ENCODE measurements at places on chromosomes 12 and 14.

GRCh38 chr12:121712190-121712460 lies 427 bp upstream of the TMEM120B start:
- DNase-seq: no peak

GRCh38 chr12:86249851-86250250 lies 6.3 kb downstream of the MGAT4C start:
- DNase-seq: no peak

DNA sequence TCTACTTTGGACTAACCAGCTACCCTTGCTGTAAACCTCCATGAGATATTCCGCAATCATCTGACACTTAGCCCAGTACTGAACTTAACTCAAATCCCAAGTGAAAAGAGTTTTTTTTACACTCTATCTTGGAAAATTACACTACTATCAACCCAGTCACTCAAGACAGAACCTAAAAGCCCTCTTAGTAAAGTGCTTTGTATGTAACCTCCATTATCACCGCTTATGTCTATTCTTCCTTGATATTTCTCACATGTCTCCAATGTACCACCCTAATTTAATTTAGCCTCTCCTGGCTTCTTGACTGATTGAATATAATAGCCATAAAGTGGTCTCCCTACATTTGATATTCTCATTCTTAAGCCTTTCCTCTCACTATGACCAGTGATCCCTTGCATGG lies 168.8 kb upstream of the SYT1 start:
- DNase-seq: no peak

GRCh38 chr14:103932791-103933490 lies 4.7 kb downstream of the TDRD9 start:
- no peak for DNase-seq

- DNase-seq: no peak
Observed at GRCh38 chr12:1126091-1126490, 135.1 kb downstream of the ERC1 start.

- no peak for DNase-seq
Observed at GRCh38 chr14:105355850-105356604, 41.5 kb downstream of the PACS2 start.

- DNase-seq: peak; percentile 79
Observed at GRCh38 chr12:111413442-111414086, 7.8 kb downstream of the SH2B3 start.

- peak; percentile 58 for DNase-seq
Observed at GRCh38 chr12:132162508-132163031, 18.3 kb downstream of the NOC4L start.

DNA sequence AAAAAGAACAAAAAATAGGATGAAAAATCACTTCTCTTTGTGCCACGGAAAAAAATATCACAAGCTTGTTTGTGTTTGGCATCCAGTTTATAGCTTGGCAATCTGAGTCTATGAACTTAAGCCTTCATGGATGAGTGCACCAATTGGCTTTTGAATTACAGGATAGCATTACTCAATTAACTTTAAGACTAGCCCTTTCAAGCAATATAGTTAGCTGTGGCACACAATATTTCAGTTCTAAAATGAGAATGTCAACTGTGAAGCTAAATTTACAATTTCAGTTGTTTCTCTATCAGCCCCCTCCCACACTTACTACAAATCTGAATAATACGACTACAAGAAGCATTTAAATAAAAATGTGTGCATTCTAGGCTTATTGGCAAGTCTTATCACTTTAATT lies 8.3 kb downstream of the RERG start:
- no peak for DNase-seq

GRCh38 chr12:48973941-48974673 lies 2.6 kb upstream of the WNT10B start:
- no peak for DNase-seq

GRCh38 chr14:74248017-74248416 lies 8.8 kb downstream of the VSX2 start:
- DNase-seq: no peak

- DNase-seq: no peak
Observed at GRCh38 chr12:123150275-123150743, 581 bp downstream of the PITPNM2 start.

GRCh38 chr12:46342562-46343033 lies 30.0 kb downstream of the SLC38A2 start:
- no peak for DNase-seq

- peak; percentile 65 for DNase-seq
Observed at GRCh38 chr14:76203086-76204001, 51.6 kb downstream of the GPATCH2L start.

DNA sequence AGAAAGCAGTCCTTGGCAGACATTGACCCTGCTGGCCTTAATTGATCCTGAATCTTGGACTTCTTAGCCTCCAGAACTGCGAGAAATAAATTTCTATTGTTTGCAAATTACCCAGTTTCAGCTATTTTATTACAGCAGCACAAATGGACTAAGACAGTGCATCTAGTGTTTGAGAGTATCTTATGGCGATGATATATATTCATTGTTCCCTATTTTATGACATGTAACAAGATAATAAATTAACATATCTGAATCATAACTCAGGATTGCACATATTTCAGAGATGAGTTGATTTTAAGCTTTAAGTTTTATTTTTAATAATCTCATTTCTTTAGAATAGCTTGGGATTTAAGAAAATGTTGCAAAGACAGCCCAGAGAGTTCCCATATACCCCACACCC lies 167.4 kb upstream of the FOXG1 start:
- no peak for DNase-seq

- DNase-seq: no peak
Observed at GRCh38 chr12:63893170-63893569, 48.7 kb downstream of the SRGAP1 start.

DNA sequence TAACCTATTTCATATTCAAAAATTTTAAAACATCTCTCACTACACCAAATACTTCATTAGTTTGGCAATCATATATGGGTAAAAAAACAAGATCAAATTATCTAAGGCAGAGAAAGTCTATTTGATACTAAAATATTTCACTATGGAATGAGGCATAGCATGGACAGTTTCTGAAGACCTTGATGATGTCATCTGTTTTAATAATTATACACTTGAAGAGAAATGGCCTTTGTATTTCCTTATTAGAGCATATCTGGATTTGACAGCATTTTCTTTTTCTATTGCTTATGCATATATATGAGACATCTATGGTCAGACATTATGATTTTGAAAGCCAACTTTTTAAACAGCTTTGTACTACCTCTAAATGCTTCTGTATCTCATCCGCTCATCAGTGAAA lies 88.6 kb downstream of the DDHD1 start:
- DNase-seq: no peak

DNA sequence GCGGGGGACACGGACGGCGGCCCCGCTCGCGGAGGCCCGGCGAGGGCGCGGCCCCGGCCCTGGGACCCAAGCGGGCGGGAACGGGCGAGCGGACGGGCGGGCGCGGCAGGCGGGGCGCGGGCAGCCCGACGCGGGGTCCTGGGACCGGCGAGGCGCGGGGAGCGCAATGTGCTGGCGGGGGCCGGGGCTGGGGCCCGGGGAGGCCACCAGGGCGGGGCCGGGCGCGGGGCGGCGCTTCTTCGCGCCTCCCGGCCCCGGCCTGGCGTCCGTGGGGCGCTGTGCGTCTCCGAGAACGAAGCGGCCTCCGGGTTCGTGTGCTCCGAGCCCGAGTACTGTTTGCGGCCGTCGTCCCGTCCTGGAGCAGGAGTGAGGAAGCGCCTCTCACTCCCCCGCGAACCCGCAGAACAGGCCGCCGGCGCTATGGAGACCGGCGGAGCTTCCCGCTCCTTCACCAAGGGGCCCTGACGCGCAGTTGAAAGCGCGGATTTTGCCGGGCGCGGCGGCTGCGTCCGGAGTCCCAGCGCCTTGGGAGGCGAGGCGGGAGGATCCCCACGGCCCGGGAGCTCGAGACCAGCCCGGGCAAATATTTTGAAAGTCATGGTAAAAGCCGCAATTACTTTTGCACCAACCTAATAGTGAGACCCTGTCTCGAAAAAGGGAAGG lies 420 bp upstream of the ANKLE2 start:
- DNase-seq: peak; percentile 53

DNA sequence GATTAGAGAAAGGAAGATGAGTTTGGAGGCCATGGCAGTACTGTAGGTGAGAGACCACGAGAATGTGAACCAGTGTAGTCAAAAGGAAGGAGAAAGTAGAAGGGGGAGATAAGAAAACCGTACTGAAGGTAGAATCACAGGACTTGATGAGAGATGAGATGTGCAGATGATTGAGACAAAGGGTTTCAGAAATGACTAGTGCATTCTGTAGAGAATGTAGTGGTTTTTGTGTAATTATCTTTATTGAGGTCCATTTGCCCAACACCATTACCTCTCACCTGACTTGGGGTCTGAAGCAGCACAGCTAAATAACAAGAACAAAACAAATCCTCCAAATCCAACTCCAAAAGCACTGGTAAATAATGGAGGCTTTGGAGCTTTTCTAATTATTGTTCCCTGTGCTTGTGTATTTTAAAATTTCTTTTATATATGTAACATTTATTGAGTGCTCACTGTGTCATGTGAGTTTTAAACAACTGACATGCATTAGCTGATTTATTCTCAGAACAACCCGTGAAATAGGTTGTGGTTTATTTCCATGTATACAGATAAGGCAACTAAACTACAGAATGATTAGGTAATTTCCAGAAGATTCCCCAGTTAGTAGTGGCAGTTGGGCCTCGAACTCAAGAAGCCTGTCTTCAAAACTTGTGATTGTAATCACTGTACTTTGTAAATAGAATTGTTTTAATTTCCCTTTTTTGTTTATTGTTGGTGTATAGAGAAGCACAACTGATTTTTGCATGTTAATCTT lies 390.0 kb downstream of the AEBP2 start:
- no peak for DNase-seq

DNA sequence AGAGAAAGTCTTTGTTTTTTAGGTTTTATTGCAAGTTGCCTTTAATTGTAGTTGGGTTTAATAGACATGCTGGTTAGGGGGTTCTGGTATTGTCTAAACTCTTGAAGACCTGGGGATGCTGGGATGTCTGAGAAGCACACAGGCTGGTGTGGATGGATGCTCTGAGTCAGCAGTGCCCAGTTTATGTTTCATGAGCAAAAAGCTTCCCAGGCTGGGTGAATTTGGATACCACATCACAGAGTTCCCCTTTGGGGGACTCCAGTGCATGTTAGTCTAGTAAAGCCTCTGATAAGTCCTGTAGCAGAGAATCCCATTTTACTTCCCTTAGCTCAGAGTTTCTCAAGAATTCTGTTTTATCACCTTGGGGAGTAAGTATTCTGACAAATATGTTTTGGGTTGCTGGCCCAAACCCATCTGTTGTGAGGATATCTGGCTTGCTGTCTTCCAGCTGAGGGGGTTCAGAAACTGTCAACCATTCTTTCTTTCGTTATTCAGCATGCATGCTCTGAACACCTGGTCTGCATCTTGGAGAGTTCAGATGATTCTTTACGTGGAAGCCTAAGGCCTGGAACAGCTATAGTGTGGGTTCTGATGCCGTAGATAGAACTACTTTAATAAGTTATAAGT lies 509.1 kb downstream of the VRK1 start:
- DNase-seq: no peak

GRCh38 chr12:92702754-92703679 lies at the start of gene PLEKHG7:
PLEKHG7 (plus strand) TSS chr12:92702989; CDS start chr12:92706632, 3,643 bp downstream.
- no peak for DNase-seq

DNA sequence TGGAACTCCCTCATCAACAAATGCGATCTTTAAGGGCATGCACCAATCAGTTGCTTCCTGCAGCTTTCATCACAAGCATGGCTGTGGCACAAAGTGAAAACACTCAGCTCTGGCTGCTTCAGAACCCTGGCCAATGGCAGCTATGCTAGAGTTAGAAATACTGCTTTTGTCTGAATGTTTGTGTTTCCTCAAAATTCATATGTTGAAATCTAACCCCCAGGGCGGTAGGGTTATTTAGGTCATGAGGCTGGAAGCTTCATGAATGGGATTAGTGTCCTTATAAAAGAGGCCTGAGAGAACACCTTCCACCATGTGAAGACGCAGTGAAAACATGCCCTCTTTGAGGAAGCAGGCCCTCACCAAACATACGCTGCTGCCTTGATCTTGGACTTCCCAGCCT lies 453.9 kb downstream of the SNAPC1 start:
- DNase-seq: no peak

- DNase-seq: no peak
Observed at GRCh38 chr14:47596860-47597259, 78.5 kb downstream of the MDGA2 start.

DNA sequence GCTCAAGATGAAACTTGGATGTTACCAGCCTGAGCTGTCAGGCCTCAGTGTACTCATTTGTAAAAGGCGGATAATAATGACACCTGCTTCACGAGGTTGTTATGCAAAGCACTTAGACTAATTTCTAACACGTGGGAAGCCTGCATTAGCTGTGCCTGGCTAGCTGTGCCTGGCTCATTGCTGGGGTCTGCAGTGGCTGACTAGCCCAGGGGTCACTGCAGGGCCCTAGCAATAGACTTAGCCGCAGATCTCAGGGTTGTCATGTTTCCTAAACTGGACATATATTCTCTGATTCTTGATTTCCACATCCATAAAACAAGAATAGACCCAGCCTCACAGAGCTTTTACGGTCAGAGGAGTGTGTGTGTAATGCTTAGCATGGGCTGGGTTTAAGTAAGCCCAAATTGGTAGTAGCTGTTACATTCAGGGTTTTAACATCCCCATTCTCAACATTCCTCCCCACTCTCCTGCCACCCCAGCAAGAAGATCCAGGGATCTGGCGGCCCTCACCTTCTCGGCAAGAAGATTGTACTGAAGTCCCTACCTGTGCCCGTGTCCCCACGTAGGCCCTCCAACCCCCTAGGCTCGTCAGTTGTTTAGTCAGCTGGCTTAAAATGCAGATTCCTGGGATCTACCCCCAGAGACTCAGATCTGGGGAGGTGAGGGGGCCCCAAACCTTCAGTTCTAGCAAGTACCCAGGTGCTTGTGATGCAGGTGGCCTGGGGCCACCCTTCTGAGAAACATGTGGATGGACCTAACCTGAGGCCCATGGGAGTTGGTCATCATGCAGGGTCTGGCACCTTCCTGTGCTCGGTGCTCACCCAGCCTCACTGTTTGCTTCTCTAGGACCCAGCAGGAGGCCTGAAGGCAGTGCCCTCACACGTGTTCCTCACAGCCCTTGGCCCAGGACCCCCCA lies 8.6 kb downstream of the NR4A1 start:
- no peak for DNase-seq

DNA sequence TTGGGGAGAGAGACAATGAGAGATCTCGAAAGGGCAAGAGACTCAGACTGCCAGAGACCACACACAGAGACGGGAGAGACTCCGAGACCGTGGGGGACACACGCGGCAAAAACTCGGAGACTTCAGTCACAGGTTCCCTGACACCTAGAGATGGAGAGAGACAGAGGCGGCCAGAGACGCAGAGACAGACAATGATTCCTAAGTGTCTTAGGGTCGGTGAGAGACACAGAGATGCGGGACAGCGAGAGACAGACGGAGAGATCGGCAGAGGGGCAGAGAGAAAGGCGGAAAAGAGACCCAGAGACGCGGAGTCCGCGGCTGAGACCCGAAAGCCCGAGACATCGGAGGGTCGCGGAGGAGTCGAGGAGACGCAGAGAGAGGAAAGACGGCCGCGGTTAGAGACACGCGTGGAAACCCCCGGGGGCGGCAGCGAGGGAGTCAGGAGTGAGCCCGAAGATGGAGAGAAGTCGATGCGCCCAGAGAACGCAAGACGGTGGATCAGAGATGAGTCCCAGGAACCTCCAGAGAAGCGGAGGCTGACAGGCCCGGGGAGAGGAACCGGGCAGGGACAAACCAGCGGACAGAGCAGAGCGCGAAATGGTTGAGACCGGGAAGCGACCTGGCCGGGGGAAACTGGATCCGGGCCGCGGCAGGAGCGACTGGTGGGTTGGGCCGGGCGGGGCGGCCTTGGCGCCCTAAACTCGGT lies 7.8 kb downstream of the LHX5 start:
- no peak for DNase-seq
